ENCODE measurements at places on chromosomes 2 and 18.

GRCh38 chr2:54657664-54658083 is 65.8 kb upstream of the EML6 start:
- no peak for DNase-seq

DNA sequence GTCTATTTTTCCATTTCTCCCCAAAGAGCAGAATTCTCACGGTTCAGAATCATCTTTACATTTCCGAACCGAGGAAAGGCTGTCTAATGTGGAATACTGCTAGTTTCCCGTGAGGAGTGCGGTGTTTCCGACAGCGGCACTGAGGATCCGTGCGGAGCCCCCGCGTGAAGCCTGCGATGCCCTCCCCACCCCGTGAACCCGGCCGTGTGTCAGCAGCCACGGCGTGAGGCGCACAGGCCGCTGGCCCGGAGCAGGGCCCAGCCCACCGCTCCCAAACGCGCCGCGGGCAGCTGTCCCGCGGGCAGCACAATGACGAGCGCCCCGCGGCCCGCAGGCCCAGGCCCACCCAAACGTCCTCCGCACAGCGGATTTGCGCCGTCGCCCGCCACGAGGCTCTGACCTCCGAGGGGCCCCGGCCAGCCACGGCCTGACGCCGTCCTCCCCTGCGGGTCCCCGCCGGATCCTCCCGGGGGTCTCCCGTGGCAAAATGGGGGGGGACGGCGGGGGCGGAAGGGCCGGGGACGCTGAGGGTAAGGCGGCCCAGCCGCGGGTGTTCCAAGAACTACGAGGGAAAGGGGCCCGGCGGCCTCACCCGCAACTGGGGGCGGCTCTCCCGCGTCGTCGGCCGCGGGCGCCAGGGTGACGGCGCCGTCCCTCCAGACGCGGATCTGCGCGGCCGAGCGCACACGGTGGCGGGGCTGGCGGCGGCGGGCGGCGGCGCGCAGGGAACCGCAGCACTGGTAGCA is 796 bp downstream of the SPIRE1 start:
- peak; percentile 48 for DNase-seq

GRCh38 chr18:616380-616995 is 19.7 kb downstream of the CLUL1 start:
- no peak for DNase-seq

- DNase-seq = no peak
Measured at GRCh38 chr18:48152549-48152948, 222.1 kb upstream of the SMAD2 start.

DNA sequence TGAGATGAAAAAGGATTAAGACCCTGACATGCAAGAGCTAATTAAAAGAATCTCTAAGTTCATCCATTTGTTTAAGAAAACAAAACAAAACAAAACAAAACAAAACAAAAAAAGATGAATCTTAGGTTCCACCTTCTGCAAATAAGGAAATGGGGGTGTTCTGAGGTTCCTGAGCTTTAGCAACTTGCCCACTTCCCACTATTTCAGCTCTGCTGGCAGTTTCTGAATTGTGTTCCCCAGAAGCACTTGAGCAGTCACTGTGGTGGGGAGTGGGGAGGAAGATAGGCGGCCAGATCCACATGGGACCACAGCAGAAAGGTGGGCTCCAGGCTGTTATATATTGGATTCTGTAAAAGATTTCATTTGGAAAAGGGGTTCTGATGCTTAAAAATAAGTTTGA is 20.3 kb downstream of the INO80C start:
- DNase-seq = no peak

DNA sequence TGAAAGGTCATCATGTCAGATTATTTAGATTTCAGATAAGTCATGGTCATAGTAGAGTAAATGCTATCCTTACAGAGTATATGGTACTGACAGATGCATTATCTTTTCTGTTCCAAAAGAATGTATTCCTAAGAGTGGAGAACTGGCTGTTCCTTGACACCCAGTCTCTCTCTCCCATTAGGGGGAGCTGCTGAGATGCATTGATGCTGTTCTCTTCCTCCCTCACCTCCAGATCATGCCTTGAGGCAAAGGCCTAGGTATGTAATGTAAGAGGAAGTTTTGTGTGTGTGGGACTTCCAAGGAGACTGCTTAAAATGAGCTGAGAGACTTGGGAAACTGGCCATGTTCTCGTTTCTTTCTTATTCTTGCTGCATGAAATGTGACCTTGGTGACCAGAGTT is 979.5 kb upstream of the CELF4 start:
- DNase-seq = no peak

DNA sequence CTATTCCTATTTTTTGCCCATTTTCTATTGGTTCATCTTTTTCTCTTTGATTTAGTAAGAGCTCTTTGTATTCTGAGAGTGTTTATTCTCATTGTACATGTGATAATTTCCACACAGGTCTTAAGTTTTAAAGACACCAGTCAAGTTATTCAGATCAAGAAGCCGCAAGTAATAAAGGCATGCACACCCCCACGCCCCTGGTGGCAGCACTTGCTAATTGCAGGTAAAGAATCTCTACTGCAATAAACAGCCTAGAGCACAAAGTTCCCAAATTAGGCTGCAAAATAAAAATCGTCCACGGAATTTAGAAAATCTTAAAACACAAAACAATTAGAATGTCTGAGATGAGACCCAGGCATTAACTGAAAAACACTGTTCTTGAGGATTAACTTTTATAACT is 45.2 kb downstream of the ST3GAL5 start:
- peak; percentile 34 for DNase-seq

DNA sequence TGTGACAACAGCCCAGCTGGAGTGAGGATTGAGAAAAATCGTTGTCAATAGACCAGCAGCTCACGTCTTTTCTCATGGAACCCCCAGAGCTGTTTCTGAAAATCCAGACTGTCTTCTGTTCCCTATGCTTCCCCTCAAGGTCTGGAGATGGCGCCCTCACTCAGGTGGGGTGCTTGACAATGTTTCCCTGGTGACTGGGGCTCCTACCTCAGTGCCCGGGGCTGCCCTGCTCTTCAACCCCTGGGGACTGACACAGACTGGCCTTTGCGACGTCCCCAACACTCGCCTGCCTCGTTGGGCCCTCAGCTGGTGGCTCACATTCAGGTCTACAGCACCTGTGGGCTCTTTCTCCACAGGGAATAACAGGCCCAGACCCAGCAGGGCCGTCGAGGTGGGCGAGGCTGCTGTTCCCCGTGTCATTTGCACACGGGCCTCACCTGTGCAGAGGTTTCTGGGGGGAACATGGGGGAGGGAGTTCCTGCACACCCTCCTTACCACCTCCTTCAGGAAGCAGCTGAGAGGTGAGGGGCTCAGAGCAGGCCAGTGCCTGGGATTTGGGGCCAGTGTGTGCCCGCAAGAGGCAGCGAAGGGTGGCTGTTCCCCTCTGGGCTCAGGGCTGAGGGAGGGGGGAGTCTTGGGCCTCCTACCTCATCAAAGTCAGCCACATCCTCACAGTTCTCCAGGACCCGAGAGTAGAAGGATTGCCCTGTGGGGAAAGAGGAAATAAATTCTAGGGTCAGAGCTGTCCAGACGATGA is 59.3 kb upstream of the OTOF start:
- DNase-seq = no peak

GRCh38 chr2:122157158-122157557 is 401.7 kb downstream of the TSN start:
- no peak for DNase-seq

DNA sequence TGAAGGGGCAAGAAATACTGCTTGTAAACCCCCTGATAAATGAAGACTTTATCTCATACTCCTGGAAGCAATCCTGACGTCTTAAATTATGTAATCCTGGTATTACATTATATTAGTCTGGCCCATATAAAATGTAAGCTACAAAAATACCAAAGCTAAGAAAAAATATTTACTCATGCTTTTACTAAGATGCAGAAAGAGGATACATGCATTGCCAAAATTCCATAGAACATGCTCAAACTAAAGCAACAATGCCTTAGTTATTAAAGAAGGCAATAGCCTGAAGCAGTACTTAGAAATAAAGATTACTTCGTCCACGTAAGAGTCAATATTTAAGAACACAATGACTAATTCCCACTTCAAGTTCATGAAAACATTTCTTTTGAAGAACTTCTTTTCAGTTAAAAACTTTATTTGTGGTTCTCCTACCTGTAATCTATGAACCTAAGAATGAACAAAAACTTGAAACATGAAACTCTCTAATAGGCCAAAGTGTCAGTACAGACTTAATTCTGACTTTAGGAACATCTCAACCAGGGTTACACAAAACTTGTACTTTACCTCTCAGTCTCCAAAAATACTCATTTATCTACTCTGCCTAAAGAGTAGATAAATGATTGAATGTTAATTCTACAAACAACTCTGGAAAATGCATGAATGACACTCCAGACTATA is 117.3 kb downstream of the THADA start:
- DNase-seq = no peak

GRCh38 chr2:55010149-55010591 is 40.1 kb downstream of the RTN4 start:
- peak; percentile 60 for DNase-seq

GRCh38 chr18:57743008-57743407 is 60.1 kb downstream of the ATP8B1 start:
- no peak for DNase-seq

DNA sequence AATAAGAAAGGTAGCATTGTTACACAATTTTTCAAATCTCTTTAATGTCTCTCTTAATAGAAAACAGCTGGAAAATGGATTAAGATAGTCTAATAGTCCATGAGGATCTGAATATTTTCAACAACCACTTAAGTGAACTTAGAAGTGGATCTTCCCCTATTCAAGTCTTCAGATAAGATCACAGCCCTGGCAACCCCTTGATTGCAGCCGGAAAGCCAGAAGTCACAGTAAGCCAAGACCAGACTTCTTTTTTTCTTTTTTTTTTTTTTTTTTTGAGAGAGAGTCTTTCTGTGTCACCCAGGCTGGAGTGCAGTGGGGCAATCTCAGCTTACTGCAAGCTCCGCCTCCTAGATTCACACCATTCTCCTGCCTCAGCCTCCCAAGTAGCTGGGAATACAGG is 18.6 kb upstream of the ZC3H15 start:
- no peak for DNase-seq

DNA sequence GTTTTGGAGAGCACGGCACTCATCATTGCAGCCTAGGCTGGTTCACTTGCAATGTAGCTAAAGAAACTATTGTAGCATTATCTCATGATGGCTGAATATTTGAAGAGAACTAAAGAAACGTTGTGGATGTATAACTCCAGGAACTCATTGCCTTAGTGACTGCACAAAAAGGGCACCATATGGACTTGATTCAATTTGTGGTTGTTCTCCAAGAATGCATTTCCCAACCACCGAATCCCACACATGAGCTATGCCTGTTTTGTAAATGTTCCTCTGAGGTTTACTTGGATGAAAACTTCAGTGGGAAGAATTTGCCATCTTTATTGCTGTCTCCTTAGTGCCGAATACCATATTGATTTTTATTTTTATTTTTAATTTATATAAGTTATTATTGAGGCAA is 43.5 kb downstream of the DOK6 start:
- DNase-seq = no peak

- DNase-seq = no peak
Measured at GRCh38 chr2:118190474-118190873, 102.2 kb downstream of the INSIG2 start.

DNA sequence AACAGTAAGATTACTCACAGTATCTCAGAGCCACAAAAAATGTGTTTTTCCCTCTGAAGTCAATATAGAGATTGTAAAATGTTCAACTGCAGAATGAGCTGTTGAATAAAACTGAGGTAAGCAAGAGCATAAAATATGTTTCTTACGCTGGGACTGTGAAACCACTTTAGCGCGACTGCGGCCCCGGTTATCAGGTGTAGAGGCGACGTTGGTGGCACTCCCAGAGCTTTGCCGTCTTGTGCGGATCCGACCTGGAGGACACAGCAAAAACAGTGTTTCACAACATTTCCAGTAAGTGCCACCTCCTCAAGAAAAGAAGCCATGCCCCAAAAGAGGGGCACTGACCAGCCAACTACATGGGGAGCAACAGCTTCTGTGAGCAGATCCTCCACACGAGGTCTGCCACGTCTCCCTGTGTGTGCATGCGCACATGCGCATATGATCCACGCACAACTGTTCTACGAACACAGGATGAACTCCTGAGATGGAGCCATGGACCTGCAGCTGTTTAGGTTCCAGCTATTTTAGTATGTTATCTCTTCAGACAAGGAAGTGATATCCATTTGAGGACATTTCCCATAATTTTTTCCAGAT is 100.7 kb upstream of the RNU4ATAC start:
- DNase-seq = no peak

GRCh38 chr2:70671092-70671675 is 96.8 kb downstream of the ADD2 start:
- DNase-seq = no peak

DNA sequence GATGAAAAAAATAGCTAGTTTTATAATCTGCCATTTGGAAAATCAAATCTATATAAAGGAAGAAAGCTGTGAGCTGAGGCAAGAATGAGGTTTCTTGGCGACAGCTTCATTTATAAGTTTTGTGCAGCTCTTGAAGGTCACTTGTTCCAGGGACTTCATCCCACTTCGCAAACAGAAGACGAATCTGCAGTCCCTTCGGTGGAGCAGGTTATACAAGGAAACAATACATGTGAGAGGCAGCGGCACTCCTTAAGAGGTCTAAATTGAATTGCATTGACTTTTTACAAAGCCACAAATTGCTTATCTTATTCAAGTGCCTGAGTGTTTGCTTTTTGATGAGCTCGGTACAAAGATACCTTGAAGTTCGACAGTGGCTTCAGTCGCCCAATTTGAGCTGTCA is 72.2 kb downstream of the C1QL2 start:
- DNase-seq = no peak

- DNase-seq = no peak
Measured at GRCh38 chr18:76764291-76764901, 58.0 kb upstream of the ZNF236 start.

DNA sequence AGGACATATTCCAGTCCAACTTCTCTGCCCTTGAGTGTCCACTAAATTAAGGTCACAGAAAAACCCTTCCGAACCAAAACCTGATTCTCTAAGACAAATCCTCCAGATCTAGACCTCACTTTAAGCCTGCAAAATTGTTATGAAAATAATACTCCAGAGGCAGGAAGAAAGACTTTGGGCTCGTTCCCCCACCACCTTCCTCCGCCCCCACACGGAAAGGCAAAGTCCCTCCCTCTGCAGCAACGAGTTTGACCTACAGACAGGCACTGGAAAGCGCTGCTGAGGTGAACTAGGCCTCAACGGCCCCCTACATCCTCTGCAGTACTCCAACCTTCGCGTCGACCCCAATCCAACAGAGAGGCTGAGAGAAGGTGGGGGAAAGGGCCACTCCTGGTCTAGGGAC is 808 bp downstream of the ATP5MC3 start:
- DNase-seq = peak; percentile 52

- DNase-seq = no peak
Measured at GRCh38 chr2:71348302-71348701, 16.7 kb downstream of the ZNF638 start.

GRCh38 chr2:230441227-230441897 is 25.4 kb downstream of the SP100 start:
- DNase-seq = no peak

GRCh38 chr2:151189125-151189524 is 72.5 kb downstream of the RBM43 start:
- DNase-seq = no peak

DNA sequence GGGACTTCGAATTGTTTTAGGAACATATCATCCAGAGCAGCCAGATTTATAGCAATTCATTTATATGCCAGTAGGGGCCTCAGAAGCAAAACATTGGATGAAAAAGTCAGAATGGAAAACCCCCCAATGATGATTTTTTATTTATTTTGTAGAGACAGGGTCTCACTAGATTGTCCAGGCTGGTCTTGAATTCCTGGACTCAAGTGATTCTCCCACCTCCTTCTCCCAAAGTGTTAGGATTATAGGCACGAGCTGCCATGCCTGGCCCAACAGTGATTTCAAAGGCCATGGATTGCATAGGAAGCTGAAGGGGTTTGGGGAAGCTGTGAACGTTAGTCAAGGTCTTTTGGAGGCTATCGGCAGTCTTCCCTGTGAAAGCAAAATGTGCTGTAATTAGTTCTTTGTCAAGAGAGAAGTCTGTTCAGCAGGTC is 21.9 kb upstream of the MCFD2 start:
- no peak for DNase-seq
